ENCODE measurements at places on chromosomes 7 and 10. TPM values are rescaled to one million over a fixed set of nuclear protein-coding genes. Genes with fewer than 3 reads are reported as not detected.

Gene BCL7B
- total RNA-seq, result 96.9 TPM

Gene GPR26
- total RNA-seq, result not detected

Gene THSD7A
- not detected for total RNA-seq

Gene VPS37D
- not detected for total RNA-seq

Gene CLEC5A
- total RNA-seq, result 0.29 TPM

Gene ACHE
- total RNA-seq, result not detected

Gene COL17A1
- 53.3 TPM for total RNA-seq

Gene DAGLB
- total RNA-seq, result 15.4 TPM

Gene CDHR1
- not detected for total RNA-seq

Gene FANK1
- 5.0 TPM for total RNA-seq

Gene TNS3
- 30.1 TPM for total RNA-seq

Gene ADAM22
- total RNA-seq, result 1.3 TPM

Gene HBP1
- 91.3 TPM for total RNA-seq

Gene HIPK2
- 60.7 TPM for total RNA-seq

Gene CNPY1
- total RNA-seq, result not detected

Gene TRIL
- 26.1 TPM for total RNA-seq

Gene GTPBP10
- 7.8 TPM for total RNA-seq

Gene SLC16A9
- total RNA-seq, result 0.45 TPM

Measured in stomach (tissue), 19 donors.